ENCODE measurements at places on chromosomes 16 and 17. TPM values are rescaled to one million over a fixed set of nuclear protein-coding genes. Genes with fewer than 3 reads are reported as not detected.

GRCh38 chr17:74951065-74951464 lies 15.4 kb downstream of the OTOP3 start:
- no peak overlapping the region for H3K27ac ChIP-seq
- DNase-seq: no peak
- no peaks in the 10 kb centered on the region for H3K36me3 ChIP-seq
- H3K27me3 ChIP-seq: no peaks in the 10 kb centered on the region
- no peaks in the 10 kb centered on the region for H3K4me1 ChIP-seq

Gene PIK3R5
- 10.4 TPM for total RNA-seq

DNA sequence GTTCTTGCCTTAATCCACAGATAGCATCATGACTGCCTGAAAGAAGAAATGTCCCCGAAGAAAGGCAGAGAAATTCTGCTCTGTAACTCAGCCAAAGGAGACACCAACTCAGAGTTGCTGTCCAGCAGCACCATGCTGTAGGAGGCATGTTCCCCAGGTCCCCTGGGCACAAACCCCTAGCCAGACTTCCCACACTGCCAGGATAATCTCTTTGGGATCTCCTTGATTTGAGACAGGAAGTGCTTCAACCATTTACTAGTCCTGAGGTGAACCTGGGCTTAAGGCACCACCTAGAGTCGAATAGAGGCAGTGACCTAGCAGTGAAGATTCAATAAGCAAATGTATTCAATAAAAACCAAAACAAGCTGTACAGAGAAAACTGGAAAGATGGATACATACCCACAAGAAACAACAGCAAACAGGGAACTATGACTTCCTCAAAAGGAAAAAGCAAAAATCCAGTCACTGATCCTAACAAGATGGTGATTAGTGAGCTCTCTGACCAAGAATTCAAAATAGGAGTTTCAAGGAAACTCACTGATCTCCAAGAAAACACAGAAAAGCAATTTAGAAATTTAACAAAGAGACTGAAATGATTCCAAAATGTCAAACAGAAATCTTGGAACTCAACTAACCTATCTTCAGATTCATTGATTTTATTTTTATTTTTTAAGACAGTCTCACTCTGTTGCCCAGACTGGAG lies 5.7 kb downstream of the OR4D2 start:
- H3K27ac ChIP-seq: no peak overlapping the region
- no peaks in the 10 kb centered on the region for H3K36me3 ChIP-seq
- H3K27me3 ChIP-seq: no peaks in the 10 kb centered on the region
- DNase-seq: no peak
- no peak overlapping the region for H3K4me3 ChIP-seq
- H3K4me1 ChIP-seq: no peaks in the 10 kb centered on the region

Gene HS3ST3B1
- total RNA-seq: 4.1 TPM

Gene NPIPA3
- 2.2 TPM for total RNA-seq

All from prostate gland (tissue), 2 donors.